ENCODE measurements at places on chromosomes 5 and 9. TPM values are rescaled to one million over a fixed set of nuclear protein-coding genes. Genes with fewer than 3 reads are reported as not detected.

DNA sequence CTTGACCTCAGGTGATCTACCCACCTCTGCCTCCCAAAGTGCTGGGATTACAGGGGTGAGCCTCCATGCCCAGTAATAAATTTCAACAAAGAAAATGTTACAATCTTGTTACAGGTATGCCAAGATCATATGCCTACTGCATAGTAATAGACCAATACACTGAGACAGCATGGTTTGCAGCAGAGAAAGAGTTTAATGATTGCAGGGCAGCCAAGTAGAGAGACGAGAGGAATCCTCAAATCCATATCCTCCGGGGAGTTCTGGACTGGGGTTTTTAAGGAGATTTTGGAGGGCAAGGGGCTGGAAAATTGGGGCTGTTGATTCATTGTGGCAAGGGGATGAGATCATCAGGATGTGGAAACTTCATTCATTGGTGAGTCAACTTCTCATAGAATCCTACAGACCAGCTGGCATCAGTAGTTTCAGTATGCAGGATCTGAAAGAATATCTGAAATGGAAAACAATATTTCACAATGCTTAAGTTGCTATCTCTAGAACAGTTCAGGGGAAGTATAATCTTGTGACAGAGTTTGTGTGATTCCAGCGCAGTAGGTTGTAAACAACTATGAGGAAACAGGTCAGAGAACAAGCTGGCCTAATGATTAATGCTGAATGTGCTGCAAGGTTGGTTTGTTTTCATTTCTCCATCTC lies 14.8 kb upstream of the TUT7 start:
- DNase-seq, result no peak

- no peak for DNase-seq
Measured at GRCh38 chr5:173271419-173271818, 36.4 kb upstream of the NKX2-5 start.

DNA sequence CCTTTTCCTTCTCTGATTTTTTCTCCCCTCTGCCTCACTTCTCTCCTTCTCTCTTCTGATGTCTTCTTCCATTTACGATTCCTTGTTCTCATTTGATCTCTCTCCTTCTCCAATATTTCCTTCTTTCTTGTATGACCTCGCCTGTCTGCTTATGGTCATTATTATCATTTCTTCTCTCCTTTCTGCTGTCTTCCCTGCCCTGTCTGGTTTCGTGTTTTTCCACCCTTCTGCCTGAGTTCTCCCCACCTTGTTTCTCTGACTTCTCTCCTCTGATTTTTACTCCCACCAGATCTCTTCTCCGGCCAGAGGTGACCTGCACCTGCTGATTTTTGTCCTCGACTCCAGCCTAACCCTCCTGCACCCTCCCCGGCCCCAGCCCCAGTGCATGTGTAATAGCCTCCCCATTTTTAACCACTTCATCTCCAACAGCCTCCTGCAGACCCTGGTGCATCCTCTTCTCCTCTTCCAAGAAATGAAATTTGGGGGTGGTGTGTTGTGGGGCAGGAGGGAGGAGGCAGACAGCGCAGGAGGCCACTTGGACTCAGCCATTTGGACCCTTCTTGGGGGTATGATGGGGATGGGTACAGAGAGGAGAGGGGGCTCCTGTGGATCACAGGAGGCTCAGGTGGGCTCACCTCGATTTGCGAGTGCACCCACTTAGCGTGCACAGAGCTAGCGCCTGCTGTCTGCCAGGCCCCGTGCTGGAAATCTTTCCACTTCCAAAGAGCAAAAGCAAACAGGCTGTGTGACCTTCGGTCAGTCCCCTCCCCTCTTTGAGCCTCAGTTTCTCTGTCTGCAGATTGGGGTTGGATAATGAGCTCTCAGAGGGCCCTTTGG lies 32.5 kb downstream of the GSN start:
- DNase-seq, result no peak

FSD1L gene
- polyA plus RNA-seq, result 1.4 TPM

HSDL2 gene
- polyA plus RNA-seq, result 26.8 TPM

DNA sequence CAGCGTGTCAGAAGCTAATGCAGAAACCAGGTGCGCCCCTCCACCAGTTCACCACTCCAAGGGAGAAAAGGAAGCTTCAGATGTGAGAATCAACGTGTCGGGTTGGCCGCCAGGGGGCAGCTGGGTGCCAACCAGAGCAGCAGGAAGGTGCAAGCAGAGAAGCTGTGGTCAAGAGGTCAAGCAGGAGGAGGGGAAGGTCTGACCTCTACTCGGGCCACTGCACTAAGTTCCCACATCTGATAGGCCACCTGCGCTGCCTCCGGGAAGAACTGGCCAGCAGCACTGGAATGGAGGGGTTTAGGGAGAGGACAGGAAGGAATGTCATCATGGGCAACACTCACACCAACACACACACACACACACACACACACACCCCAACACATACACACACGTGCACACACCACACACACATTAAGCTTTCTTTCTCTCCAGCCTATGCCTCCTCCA lies 31.4 kb downstream of the ANXA6 start:
- DNase-seq, result peak; percentile 69

- DNase-seq, result no peak
Measured at GRCh38 chr5:140319833-140320232, 16.9 kb upstream of the PFDN1 start.

GPR151 gene
- polyA plus RNA-seq, result not detected

IL11RA gene
- 10.9 TPM for polyA plus RNA-seq

IGIP gene
- 0.33 TPM for polyA plus RNA-seq

DNA sequence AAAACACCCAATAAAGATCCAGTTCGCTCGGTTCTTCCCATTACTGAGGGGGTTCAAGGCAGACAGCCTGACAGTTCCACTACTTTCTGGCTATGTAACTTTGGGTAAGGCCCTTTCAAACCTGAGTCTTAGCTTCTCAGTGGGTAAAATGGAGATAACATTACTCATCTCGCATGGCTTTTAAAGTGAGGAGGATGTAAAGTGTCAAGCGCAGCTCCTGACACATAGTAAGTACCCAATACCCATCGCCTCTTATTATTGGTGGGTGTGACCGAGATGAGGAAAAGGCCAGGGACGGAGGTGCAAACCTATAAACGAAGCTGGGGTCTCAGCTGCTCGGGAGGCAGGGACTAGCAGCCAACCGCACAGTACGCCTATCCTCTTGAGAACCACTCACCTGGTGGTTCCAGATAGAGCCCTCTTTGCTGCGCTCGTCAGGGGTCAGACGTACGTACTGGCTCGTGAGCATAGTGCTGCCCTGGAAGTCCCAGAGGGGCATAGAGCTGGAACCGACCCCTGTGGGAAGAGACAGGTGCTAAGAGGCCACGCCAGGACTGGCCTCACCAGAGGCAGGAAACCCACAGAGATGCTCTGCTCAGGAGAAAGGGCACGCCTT lies 584 bp downstream of the LMAN2 start:
- DNase-seq, result no peak

- DNase-seq, result no peak
Measured at GRCh38 chr9:104263942-104264341, 169.8 kb downstream of the SMC2 start.

DNA sequence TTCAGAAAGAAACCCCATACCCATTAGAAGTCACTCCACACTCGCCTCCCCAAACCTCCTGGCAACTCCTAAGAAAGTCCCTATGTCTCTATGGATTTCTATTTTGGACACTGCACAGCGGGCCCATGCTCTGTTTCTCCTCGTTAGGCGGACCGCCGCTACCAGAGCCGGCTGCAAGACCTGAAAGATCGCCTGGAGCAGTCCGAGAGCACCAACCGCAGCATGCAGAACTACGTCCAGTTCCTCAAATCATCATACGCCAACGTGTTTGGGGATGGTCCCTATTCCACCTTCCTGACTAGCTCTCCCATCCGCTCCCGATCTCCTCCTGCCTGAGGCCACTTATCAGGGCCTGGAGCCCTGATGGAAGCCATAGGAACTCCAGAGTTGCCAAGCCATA lies 4.6 kb upstream of the GLE1 start:
- no peak for DNase-seq

- DNase-seq, result no peak
Measured at GRCh38 chr5:154236536-154237375, 46.2 kb downstream of the GALNT10 start.

Data from CD4-positive, CD25-positive, alpha-beta regulatory T cell (primary cell).